CD4-positive, alpha-beta T cell treated with Interleukin-17A for 1 hour (primary cell): ENCODE measurements at places on chromosomes 5 and 9.

DNA sequence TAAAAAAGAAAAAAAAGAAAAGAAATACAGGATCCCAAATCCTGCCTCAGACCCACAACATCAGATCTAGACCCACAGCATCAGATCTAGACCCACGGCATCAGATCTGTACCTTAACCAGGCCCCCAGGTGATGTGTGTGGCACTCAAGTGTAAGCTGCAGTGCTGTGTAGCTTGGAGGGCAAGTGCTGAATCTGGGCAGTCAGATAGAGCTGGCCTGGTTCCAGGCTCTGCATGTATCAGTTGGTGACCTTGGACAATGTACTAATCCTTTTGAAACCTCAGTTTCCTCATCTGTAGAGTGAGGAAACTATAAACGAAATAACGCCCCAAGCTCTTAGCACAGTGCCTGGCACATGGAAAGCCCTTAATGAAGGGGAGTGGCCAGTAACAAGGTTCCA is 16.7 kb downstream of the COL15A1 start:
- no peak for DNase-seq

DNA sequence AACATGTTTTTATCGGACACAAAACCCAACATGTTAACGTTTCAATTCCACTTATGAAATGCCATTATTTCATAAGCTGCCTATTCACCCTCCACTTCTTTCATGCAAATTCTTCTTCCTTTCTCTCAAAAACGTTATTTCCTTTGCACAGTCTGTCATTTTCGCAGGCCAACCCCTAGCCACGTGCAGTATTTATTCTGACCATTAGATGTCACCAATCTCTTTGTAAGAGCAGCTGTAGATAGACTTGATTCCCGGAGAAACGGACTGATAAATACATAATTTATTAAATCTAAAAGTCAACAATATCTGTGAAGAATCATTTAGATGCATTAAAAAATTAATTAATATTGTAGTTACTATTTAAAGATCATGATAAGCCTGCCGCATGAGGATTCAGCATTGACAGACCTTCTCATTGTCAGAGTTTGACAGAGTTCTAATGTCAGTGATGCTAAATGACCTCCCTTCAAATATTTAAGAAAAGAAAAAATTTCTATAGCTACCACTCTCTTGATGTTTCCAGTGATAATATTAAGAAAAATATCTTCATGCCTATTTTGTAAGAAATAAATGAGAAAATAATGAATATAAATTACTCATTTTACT is 933.6 kb downstream of the CDH12 start:
- DNase-seq, result no peak

DNA sequence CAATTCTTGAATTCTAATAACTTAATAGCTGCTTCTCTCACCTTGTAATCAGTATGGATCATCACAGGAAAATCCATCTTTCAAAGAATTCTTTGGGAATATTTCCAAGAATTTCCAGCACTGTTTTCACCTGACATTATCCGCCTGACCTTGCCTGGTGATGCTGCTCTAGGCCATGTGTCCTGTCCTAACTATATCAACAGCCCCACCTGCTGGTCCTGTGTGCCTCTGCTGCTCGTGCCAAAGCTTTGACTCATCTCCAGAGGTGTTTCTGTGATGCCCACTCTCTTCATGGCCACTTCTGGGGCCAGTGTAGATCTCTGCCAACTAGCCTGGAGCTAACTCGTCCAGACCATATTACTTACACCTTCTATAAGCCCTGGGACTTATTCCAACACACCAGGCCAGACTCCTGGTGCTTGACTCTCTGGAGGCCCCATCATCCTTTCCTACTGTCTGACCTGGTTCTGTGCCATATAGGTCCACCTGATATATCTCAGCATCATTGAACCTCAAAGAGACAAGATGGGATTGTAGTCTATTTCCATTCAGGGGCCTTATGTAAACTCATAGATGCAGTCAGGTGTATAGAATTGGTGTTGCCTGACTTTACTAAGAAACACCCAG is 67.5 kb upstream of the CKMT2 start:
- DNase-seq, result peak; percentile 55

DNA sequence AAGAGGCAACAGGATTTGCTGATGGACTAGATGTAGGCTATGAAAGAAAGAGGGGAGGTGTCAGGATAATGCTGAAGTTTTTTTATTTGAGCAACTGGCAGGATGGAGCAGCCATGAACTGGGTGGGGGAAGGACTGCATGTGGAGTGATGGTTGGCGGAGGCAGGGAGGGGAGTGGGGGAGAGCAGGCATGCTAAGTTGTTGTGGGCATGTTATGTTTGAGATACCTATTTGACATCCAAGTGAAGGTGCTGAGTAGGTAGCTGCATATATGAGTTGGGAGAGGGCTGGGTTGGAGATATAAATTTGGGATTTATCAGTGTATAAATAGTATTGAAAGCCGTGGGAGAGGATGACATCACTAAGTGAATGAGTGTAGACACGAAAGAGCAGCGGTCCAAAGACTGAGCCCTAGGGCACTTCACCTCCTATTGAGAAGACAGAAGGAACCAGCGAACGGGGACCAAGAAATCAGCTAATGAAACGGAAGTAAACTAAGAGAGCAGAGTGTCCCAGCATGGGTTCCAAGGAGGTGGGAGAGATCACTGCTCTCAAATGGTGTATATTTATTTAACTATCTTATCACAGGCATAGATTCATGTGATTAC is 7.4 kb downstream of the BSPRY start:
- no peak for DNase-seq

DNA sequence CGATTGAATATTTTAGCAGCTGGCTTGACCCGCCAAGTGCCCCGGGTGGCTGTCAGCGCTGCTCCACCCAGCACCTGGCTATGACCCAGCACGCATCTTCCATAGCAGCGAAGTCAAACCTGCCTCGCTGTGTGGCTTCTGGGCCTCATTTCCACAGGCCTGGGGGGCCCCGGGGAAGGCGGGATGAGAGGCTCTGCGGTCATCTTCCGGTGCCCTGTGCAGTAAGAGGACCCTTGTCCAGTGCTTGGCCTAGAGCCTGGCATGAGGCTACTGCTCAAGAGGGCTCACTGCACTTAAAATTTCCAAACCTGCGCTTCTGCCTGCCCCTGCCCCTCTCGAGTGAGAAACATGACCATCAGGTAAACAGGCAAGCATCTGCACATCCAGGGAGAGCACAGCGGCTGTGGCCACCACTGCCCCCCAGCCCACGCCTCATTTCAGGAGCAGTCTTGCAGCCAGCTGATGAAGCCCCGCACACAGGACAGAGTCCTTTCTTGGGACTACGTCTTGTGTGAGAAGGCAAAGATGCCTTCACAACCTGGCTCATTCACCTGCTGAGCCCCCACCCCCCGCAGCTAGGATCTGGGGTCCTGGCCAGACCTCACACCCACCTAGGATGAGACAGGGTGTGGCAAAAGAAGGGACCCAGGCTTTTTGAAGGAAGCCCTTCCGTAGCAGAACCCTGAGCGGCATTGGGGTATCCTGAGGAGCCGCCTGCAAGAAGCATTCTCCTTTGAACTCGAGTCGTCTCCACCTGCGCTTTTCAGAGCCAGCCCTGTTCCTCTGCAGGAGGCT is 69.5 kb upstream of the UNC5A start:
- no peak for DNase-seq

DNA sequence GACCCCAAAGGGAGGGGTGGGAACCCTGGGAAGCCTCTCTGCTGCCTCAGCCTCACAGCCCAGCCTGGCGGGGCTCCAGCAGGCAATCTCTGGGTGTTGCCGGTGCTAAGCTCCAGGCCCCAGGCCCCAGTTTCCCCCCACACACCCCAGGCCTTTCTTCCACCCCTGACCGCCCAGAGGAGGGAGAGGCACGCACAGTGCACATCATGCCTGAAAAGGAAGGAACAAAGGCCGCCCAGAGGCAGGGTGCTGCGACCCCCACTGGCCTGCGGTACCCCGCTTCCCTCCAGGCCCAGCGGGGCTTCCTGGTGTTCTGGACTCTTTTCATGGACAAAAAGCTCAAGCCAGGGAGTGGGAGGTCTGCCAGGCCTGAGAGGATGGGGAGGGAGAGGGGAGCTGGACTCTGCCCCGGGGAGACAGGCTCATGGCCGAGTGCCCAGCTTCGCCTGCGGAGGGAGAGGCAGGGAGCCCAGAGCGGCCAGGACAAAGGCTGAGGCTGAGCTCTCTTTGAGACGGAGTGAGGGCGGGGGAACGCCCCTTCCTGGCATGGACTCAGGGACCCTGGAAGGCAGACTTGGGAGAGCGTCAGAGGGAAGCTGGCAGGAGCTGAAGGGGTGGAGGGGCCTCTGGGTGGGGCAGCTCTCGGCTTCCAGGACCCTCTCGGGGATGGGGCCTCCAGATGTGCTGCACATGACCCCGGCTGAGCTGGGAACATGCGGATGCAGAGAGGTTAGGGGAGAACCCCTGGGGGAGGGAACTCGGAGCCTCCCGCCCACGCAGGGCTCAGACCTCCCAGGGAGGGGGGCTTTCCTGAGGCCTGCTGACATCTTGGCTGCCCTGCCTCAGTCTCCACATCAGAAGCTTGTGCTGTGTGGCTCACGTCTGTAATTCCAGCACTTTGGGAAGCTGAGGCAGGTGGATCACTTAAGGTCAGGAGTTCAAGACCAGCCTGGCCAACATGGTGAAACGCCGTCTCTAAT is 1.8 kb upstream of the ENTPD2 start:
- no peak for DNase-seq
